T-helper 17 cell (primary cell): ENCODE measurements at places on chromosomes 4 and X. TPM values are rescaled to one million over a fixed set of nuclear protein-coding genes. Genes with fewer than 3 reads are reported as not detected.

GRCh38 chr4:177673985-177674489 is 231.8 kb upstream of the AGA start:
- DNase-seq, result no peak
- H3K4me3 ChIP-seq, result no peak overlapping the region
- no peak overlapping the region for H3K27ac ChIP-seq
- H3K36me3 ChIP-seq, result no peaks in the 10 kb centered on the region

DNA sequence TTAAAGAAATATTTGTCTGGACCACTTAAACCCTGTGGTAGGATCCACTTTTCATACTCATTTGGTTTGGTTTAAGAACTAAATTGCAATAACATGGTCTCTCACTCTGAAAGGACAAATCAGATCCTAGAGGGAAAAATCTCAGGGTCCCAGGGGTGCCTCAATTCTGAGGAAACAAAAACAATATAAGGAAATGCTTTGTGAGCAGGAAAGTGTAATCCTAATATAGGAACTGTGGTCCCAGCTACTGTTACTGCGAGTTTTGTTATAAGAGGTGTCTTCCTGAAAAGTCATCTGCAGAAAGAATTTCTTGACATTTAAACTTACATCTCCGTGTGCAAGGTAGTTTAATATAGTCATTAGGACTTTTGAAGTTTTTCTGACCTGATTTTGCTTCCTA is 420.1 kb upstream of the LCORL start:
- H3K4me3 ChIP-seq, result no peak overlapping the region
- H3K27ac ChIP-seq, result no peak overlapping the region
- no peaks in the 10 kb centered on the region for H3K36me3 ChIP-seq
- no peaks in the 10 kb centered on the region for H3K27me3 ChIP-seq

- H3K36me3 ChIP-seq, result no peaks in the 10 kb centered on the region
- no peak overlapping the region for H3K27ac ChIP-seq
- H3K4me3 ChIP-seq, result peak overlapping the region; percentile 25
- H3K4me1 ChIP-seq, result peaks cover 7% of the 10 kb centered on the region
- H3K27me3 ChIP-seq, result no peaks in the 10 kb centered on the region
These were observed 8.3 kb upstream of the AGA start for GRCh38 chr4:177450426-177451107.

- no peak for DNase-seq
- no peaks in the 10 kb centered on the region for H3K36me3 ChIP-seq
- peak overlapping the region; percentile 92 for H3K4me3 ChIP-seq
These were observed 4.3 kb downstream of the ARHGAP4 start for GRCh38 chrX:153921511-153922446.

DNA sequence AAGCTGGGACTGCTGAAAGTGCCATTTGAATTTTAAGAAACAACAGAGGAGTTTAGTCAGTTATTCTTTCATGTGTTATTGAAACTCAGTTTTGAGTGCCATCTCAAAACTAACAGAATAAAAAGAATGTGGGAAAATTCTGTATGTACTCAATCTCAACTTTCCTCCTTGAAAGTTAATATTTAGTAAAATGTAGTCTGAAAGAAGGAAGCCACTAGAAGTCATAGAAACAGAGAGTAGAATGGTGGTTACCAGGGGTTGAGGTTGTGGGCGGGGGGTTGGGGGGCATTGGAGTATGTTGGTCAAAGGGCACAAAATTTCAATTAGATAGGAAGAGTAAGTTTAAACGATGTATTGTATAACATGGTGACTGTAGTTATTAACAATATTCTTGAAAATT is 628.3 kb upstream of the MAGEB2 start:
- no peaks in the 10 kb centered on the region for H3K27me3 ChIP-seq
- H3K36me3 ChIP-seq, result no peaks in the 10 kb centered on the region
- H3K4me1 ChIP-seq, result no peaks in the 10 kb centered on the region
- no peak overlapping the region for H3K27ac ChIP-seq
- DNase-seq, result no peak

DNA sequence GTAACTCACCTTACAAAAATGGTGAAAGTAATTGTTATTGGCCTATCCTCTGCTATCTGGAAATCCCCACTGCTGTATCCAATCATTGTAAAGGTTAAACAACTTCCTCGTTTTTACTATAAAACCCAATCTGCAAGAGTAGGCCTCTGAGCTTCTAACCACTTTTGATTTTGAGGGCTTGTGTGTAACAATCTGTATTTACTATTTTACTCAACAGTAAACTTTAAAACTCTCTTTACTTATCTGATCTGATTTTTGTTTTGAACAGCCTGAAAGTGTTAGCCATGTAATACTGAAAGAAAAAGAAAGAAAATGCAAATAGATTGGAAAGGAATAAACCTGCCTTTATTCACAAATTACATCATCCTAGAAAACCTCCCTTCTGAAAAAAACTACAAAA is 63.1 kb downstream of the SLC10A7 start:
- peak overlapping the region; percentile 37 for H3K4me3 ChIP-seq
- H3K27me3 ChIP-seq, result no peaks in the 10 kb centered on the region
- peaks cover 10% of the 10 kb centered on the region for H3K4me1 ChIP-seq
- DNase-seq, result no peak
- peak overlapping the region; percentile 76 for H3K27ac ChIP-seq

- no peak for DNase-seq
- H3K4me3 ChIP-seq, result no peak overlapping the region
- H3K27me3 ChIP-seq, result peaks cover 23% of the 10 kb centered on the region
- H3K27ac ChIP-seq, result no peak overlapping the region
- peaks cover 5% of the 10 kb centered on the region for H3K36me3 ChIP-seq
These were observed 92.5 kb downstream of the AREG start for GRCh38 chr4:74537459-74537858.

- DNase-seq, result no peak
- H3K4me1 ChIP-seq, result peaks cover 3% of the 10 kb centered on the region
- H3K27ac ChIP-seq, result no peak overlapping the region
- H3K27me3 ChIP-seq, result no peaks in the 10 kb centered on the region
These were observed 24.4 kb upstream of the CORIN start for GRCh38 chr4:47862297-47862696.

TNMD gene
- not detected for total RNA-seq

USP27X gene
- 3.5 TPM for total RNA-seq

TEX13C gene
- total RNA-seq, result not detected

ARMCX1 gene
- 0.30 TPM for total RNA-seq

SH3TC1 gene
- total RNA-seq, result 134 TPM
